CD4-positive, alpha-beta T cell treated with Interleukin-4 for 4 hours (primary cell): ENCODE measurements at places on chromosomes 1 and 21.

DNA sequence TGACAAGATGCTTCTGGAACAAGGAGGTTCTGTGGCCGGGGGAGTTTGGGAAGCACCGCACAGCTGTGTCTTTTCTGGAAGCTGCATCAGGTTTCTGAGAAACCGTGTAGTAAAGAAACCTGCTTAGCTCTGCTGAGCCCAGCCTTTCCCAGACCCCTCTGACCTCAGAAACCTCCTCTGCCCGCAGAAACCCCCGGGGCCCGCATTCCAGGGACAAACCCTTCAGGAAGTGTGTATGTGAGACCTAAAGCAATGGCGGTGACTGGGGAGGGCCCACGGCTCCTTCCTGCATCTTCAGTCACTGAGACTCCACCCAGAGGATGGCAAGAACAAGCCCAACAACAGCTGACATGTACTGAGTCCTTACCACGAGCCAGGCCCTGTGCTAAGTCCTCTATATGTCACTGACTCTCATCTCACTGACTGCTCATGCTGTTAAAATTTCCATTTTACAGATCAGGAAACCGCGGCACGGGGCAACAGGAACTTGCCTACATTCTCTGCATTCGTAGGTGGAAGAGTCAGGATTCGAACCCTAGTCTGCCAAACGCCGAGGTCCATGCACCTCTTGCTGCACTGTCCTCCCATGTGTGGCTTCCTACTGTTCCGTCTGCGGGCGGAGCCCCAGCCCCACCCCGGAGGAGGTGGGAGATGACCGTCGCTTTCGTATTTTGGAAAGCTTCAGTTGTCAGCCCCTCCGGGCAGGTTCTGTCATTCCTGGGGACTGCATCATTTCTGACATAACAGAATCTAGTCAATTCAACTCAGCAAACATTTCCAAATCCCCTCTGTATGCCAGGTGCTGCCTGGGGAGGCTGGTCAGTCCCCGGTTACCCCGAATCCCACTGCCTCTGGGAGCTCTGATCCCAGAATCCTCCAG, 73.3 kb upstream of the KLHDC7A start:
- no peak for DNase-seq

DNA sequence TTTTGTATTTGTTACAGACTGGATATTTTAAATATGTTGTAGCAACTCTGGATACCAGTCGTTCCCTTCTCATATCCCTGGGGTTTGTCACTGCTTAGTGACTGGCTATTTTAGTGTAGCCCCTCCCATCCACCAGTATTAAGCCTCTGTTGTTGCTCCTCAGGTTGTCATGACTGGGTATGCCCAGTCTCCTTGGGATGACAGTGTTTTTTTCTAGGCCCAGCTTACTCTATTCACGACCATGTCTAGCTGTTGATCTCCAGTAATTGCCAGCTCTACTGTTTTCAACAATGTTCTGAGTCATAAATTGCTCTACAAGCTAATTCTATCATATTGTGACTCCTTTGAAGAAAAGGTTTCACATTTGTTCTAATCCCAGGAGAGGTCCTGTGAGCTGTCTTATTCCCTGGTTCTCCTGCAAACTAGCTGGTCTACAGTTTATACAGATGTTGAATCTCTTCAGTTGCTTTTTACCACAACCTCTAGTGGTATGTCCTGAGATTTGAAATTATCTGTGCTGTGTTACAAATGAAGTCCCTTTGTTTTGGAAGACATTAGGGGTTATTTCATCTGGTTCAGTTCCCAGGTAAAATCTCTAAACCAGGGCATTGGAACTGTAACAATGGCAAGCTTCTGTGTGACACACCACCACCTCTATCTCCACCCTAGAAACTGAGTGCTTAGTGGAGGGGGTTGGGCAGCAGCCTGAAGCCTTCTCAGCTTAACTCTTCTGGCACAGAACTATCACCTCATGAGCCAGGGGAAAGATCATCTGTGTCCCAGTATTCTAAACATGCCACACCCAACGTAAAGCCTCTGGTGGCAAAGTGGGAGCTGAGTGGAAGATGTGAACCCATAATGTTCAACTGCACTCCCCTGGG, 124.6 kb downstream of the TRIM33 start:
- DNase-seq: no peak

DNA sequence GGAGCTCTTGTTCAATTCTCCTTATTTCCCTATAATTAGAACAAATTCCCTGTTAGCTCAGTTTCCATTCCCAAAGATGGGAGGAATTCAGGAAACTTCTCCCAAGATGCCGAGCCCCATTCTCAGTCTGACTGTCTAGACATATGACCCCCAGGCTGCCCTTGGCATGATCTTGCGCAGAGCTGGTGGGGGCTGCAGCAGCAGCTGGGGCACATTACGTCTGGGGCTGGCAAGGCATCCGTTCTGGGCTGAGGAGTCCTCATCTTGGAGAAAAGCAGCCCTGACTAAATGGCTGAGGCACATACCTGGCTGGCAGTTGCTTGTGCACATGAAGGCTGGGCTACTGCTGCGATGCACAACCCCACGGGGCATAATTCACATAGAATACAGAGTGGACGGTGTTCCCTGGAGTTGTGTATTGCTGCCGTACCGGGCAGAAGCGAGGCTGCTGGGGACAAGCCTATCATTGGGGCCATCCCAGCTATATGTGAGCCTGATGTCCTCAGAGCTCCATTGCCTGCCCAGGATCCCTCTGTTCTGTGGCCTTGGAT, 36.4 kb upstream of the TRABD2B start:
- DNase-seq: no peak

GRCh38 chr1:7650801-7651200, 120.3 kb upstream of the VAMP3 start:
- no peak for DNase-seq

DNA sequence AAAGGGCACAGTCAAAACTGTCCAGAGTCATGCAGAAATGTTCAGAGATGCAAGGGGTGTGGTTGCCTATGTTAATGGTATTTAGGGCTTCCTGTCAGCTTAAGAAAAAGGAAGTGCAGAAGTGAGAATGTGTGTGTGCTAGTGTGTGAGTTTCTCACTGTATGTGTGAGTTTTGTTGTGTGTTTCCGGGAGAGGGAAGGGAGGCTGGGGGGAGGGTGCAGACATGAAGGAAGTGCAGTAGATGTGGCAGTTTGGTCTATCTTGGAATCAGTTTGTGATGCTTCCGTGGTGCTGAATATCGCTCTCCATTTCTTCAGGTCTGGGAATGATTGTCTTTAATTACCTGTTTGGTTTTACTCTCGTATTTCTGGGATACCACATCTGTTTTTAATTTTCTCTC, 16.5 kb upstream of the ATP6V1G3 start:
- peak; percentile 89 for DNase-seq
